Colonic mucosa (tissue), 4 donors: ENCODE measurements at places on chromosomes 4 and X. TPM values are rescaled to one million over a fixed set of nuclear protein-coding genes. Genes with fewer than 3 reads are reported as not detected.

DNA sequence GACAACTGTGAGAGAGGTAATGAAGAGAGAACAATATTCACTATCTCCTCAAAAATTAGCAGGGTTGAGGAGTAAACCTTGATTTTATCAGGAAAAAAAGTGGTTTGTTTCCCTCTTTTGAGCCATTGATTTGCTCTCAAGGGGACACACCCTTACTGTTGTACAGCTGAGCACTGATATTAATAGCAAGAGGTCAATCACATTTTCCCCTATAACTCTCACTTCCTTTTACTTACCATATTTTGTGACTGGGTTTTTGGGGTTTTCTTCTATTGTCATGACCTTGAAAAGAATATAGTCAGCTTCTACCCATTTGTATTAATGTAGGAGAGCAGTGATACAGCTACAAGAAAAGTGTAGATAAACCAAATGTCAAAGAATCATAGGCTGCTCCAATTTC is 70.2 kb upstream of the LONRF3 start:
- DNase-seq, result no peak
- no peak overlapping the region for H3K27ac ChIP-seq
- H3K36me3 ChIP-seq, result no peaks in the 10 kb centered on the region
- H3K4me1 ChIP-seq, result no peaks in the 10 kb centered on the region
- H3K27me3 ChIP-seq, result no peaks in the 10 kb centered on the region
- no peak overlapping the region for H3K4me3 ChIP-seq

- no peaks in the 10 kb centered on the region for H3K27me3 ChIP-seq
- no peaks in the 10 kb centered on the region for H3K36me3 ChIP-seq
- peak overlapping the region; percentile 44 for H3K4me3 ChIP-seq
- H3K4me1 ChIP-seq, result no peaks in the 10 kb centered on the region
- DNase-seq, result no peak
- peak overlapping the region; percentile 65 for H3K27ac ChIP-seq
These were observed 14.6 kb downstream of the NDUFB11 start for GRCh38 chrX:47129899-47130358.

DNA sequence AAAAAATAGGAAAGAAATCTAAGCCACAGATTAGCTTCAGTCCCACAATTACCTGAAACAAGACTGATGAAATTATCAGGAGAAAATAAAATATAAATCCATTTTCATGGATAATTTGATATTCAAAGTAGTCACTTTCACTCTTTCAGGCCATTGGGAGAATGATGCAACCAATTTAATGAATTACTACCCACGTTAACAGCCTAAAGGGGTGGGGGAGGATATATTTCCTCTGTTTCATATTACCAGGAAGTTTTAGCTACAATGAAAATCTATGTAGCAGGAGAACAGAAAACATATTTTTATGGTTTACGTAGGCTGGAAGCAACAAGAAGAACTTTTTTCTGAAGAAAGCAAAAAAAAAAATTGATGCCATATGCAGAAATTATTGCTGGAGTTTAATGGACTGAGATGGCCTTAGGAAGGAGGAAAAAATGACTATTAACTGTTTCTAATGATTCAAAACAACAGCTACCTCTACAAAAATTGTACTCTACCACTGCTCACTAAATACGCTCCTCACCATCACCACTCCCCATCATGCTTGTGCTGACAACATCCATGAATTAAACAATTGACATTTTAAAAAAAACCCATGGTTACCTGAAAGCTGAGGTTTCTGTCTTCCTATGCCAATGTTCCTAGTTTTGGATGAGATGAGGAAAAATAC is 100.9 kb downstream of the CXXC4 start:
- H3K27ac ChIP-seq, result no peak overlapping the region
- H3K36me3 ChIP-seq, result no peaks in the 10 kb centered on the region
- no peak overlapping the region for H3K4me3 ChIP-seq
- DNase-seq, result no peak
- no peaks in the 10 kb centered on the region for H3K4me1 ChIP-seq

GRCh38 chr4:14897217-14897616 is 105.1 kb upstream of the CPEB2 start:
- H3K27ac ChIP-seq, result no peak overlapping the region
- H3K4me3 ChIP-seq, result no peak overlapping the region
- no peaks in the 10 kb centered on the region for H3K4me1 ChIP-seq
- H3K36me3 ChIP-seq, result no peaks in the 10 kb centered on the region

GRCh38 chr4:2489081-2489805 is 20.3 kb downstream of the RNF4 start:
- DNase-seq, result no peak
- H3K27ac ChIP-seq, result no peak overlapping the region
- H3K36me3 ChIP-seq, result peaks cover 7% of the 10 kb centered on the region
- H3K4me3 ChIP-seq, result no peak overlapping the region

DNA sequence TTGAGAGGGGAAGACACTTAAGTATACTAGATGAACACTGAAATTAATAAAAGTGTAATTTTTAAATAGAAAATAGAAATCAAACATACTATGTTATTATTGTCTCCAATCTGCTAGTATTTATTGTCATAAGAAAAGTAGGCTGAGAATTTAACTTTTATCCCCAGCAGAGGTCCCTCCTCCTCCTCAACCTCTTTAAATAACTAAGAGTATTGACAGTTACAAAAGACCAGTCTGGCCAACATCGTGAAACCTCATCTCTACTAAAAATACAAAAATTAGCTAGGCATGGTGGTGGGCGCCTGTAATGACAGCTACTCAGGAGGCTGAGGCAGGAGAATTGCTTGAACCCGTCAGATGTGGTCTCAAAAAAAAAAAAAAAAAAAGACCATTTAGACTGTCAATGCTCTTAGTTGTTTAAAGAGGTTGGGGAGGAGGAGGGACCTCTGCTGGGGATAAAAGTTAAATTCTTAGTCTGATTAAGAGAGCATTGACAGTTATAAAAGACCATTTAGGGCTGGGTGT is 4.2 kb downstream of the SLC30A9 start:
- H3K27me3 ChIP-seq, result no peaks in the 10 kb centered on the region
- no peaks in the 10 kb centered on the region for H3K36me3 ChIP-seq
- H3K27ac ChIP-seq, result no peak overlapping the region
- DNase-seq, result no peak

- H3K4me1 ChIP-seq, result no peaks in the 10 kb centered on the region
- H3K36me3 ChIP-seq, result no peaks in the 10 kb centered on the region
- H3K27me3 ChIP-seq, result no peaks in the 10 kb centered on the region
- no peak overlapping the region for H3K4me3 ChIP-seq
- H3K27ac ChIP-seq, result no peak overlapping the region
- DNase-seq, result no peak
These were observed 897.5 kb upstream of the AGA start for GRCh38 chr4:178339769-178340168.

DNA sequence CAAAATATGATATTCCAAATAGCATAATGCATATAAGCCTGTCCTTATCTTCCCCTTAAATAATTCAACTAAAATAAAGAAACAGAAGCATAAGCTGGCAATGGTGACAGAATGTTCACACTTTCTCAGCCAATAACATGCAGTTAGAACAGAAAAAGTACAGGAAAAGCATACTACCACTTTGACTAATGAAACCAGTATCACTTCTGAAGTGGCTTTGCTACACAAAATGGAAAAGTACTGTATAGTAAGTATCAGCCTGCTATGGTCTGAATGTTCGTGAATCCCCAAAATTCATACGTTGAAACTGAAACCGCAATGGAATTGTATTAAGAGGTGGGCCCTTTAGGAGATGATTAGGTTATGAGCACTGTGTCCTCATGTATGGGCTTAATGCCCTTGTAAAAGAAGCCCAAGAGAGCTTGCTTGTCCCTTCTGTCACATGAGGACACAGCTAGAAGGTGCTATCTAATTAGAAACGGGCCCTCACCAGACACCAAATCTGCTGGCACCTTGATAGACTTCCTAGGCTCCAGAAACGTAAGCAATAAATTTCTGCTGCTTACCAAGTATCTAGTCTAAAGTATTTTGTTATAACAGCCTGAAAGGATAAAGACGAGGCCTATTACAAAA is 102.6 kb downstream of the PRDM5 start:
- H3K4me1 ChIP-seq, result no peaks in the 10 kb centered on the region
- no peaks in the 10 kb centered on the region for H3K36me3 ChIP-seq
- no peaks in the 10 kb centered on the region for H3K27me3 ChIP-seq
- no peak overlapping the region for H3K27ac ChIP-seq
- no peak overlapping the region for H3K4me3 ChIP-seq
- no peak for DNase-seq

- H3K27ac ChIP-seq, result peak overlapping the region; percentile 48
- no peaks in the 10 kb centered on the region for H3K4me1 ChIP-seq
- DNase-seq, result no peak
- H3K27me3 ChIP-seq, result no peaks in the 10 kb centered on the region
- H3K4me3 ChIP-seq, result no peak overlapping the region
These were observed 46.0 kb downstream of the UGT2A3 start for GRCh38 chr4:68905598-68905938.

GRCh38 chrX:154738011-154738738 is 12.7 kb downstream of the GAB3 start:
- no peak for DNase-seq
- H3K4me3 ChIP-seq, result no peak overlapping the region
- no peak overlapping the region for H3K27ac ChIP-seq
- no peaks in the 10 kb centered on the region for H3K27me3 ChIP-seq

GRCh38 chrX:150362599-150363481 is at the start of gene MAMLD1:
Gene MAMLD1 (plus strand): TSS chrX:150363317. CDS start chrX:150445517, 82,200 bp downstream.
- H3K36me3 ChIP-seq, result no peaks in the 10 kb centered on the region
- peak within 1 kb of the TSS; percentile 44 for H3K4me3 ChIP-seq
- H3K27ac ChIP-seq, result peak within 1 kb of the TSS; percentile 67
- H3K27me3 ChIP-seq, result peaks cover 30% of the 10 kb centered on the region
- H3K4me1 ChIP-seq, result no peaks in the 10 kb centered on the region

DNA sequence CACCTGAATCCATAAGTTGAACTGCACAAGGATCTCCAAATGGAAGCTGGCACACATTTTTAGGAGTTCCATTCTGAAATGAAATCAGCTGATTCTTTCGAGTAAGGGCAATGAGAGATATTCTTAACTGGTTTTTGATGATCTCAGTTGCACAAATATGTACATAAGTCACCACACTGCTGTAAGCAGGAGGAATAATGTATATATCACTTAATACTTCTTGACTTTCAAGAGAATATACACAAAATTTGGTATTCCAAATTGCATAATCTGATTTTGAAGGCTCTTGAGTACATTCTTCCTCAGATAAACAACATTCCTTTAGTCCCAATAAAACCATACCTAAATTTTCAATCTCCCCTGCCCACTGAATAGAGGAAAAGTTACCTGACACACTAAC is 8.2 kb downstream of the FANCB start:
- no peak for DNase-seq
- H3K27ac ChIP-seq, result no peak overlapping the region
- no peak overlapping the region for H3K4me3 ChIP-seq
- no peaks in the 10 kb centered on the region for H3K36me3 ChIP-seq
- no peaks in the 10 kb centered on the region for H3K4me1 ChIP-seq

DNA sequence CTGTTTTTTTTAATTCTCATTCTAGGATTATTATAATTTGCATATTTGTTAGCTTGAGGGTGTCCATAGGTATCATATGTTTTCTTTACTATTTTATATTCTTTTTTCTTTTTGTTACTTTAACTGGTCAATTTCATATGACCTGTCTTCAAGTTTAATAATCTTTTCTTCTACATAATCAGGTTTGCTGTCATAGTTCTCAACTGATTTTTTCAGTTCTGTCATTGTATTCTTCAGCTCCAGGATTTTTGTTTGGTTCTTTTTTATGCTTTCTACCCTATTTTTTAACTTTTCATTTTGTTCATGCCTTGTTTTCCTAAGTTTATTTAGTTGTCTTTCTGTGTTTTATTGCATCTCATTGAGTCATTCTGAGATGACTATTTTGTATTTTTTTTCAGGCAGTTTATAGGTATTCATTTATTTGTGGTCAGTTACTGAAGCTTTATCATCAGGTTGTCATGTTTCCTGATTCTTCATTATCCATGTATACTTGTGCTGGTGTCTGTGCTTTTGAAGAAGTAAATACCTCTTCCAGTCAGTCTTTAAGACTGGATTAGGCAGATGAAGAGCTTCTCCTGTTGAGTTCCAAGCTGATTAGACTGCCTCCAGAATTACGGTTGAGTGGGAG is 220.3 kb upstream of the VEGFC start:
- H3K4me1 ChIP-seq, result no peaks in the 10 kb centered on the region
- no peaks in the 10 kb centered on the region for H3K27me3 ChIP-seq
- no peak overlapping the region for H3K27ac ChIP-seq
- DNase-seq, result no peak

- H3K4me1 ChIP-seq, result peaks cover 37% of the 10 kb centered on the region
- no peaks in the 10 kb centered on the region for H3K36me3 ChIP-seq
- peak overlapping the region; percentile 83 for H3K27ac ChIP-seq
- DNase-seq, result peak; percentile 57
These were observed 951 bp downstream of the SH3BP2 start for GRCh38 chr4:2793586-2794485.

DNA sequence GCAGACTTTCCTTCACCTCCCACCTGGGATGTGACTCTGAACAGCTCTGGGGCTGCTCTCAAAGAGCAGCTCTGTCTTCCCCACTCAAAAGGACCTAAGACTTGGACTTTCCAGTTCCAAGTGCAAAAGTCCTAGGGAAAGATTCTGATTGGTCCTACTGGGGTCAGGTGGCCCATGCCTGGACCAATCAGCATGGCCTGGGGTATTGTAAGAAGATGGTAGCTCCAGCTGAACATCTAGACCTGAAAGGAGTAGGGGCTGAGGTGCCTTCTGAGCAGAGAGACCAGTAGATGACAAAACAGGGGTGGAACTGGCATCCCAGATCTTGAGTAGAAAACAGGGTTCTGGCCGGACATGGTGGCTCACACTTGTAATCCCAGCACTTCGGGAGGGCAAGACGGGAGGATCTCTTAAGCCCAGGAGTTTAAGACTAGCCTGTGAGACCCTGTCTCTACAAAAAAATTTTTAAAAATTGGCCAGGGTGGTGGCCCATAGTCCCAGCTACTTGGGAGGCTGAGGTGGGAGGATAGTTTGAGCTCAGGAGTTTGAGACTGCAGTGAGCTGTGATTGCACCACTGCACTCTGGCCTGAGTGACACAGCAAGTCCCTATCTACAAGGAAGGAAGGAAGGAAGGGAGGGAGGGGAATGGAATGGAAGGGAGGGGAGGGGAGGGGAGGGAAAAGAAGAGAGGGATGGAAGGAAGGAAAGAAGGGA is 27.4 kb upstream of the MRFAP1 start:
- no peak overlapping the region for H3K4me3 ChIP-seq
- no peaks in the 10 kb centered on the region for H3K4me1 ChIP-seq
- DNase-seq, result no peak
- H3K27me3 ChIP-seq, result no peaks in the 10 kb centered on the region
- no peak overlapping the region for H3K27ac ChIP-seq

The ZNF185 gene
- total RNA-seq, result 3.6 TPM

The LRIT3 gene
- total RNA-seq, result 0.15 TPM

The HTR2C gene
- total RNA-seq, result not detected

The SPANXC gene
- not detected for total RNA-seq

The G3BP2 gene
- 165 TPM for total RNA-seq

The PYURF gene
- total RNA-seq, result 68.6 TPM

The OPN1LW gene
- total RNA-seq, result not detected

The USP26 gene
- total RNA-seq, result not detected

The KLKB1 gene
- 0.27 TPM for total RNA-seq

The PHEX gene
- not detected for total RNA-seq

The ATP6AP2 gene
- 114 TPM for total RNA-seq
